Umbilical cord (tissue), 2 donors: ENCODE measurements at places on chromosomes 3 and 15.

DNA sequence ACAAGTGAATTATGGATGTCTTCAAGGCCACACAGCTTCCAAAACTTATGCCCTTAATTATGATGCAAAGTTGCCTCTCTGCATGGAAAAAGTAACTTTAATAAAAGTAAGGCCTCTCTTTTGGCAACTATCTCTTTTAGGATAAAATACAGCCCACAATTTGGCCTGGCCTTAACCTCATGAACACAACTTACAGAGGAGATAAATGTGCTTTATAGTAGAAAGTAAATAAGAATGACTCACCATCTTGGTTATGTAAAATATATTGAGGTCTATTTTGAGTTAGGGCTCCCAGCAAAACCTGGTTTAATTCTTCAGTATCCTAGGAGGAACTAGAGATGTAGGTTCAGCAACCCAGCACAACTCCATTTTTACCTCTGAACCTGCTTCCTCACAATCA, 164.0 kb downstream of the ROBO2 start:
- peak; percentile 71 for DNase-seq

GRCh38 chr3:100254168-100254777, 6.5 kb upstream of the TBC1D23 start:
- DNase-seq: peak; percentile 86

DNA sequence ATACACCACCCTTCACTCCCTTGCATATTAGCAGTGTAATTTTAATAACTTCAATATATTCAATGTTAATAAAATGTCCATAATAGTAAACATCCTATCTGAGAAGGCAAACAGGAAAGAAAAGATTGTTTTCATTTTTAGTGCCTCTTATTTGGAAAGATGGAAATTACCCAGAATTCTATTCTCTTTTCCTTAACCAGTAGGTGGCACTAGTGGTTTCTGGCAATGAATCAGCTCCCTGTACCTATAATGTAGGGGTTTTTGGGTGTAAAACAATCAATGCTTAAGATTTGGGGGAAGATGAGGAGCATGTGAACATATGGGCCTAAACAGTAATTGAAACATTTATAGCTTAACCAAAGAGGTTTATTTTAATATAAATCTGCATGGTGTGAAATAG, 5.7 kb upstream of the SEMA6D start:
- no peak for DNase-seq

GRCh38 chr15:38129531-38130204, 123.0 kb upstream of the SPRED1 start:
- peak; percentile 96 for DNase-seq

GRCh38 chr15:41975669-41976068, 3.3 kb upstream of the EHD4 start:
- no peak for DNase-seq

DNA sequence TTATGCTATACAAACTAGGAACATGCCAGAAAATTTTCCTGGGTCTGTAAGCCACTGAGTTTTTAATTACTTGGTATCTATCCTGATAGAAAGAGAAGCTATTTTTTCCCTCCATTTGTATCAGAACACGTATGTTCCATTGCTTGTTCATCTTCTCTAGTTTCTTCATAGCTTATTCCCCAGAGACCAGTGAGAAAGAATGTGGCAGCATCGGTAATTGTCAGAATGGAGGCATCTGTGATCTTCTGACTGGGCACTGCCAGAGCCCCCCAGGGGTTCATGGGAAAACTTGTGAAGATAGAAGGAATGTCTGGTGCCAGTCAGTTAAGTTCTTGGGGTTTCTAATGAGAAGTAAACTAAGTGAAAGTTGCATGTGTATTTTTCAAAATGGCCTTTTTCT, 720.2 kb upstream of the GOLIM4 start:
- no peak for DNase-seq

- DNase-seq: no peak
These were observed 97.2 kb downstream of the SEC22A start for GRCh38 chr3:123298903-123299302.
